ENCODE measurements at places on chromosomes 6 and 20.

- DNase-seq = no peak
These were observed 47.4 kb upstream of the FOXC1 start for GRCh38 chr6:1562171-1562955.

DNA sequence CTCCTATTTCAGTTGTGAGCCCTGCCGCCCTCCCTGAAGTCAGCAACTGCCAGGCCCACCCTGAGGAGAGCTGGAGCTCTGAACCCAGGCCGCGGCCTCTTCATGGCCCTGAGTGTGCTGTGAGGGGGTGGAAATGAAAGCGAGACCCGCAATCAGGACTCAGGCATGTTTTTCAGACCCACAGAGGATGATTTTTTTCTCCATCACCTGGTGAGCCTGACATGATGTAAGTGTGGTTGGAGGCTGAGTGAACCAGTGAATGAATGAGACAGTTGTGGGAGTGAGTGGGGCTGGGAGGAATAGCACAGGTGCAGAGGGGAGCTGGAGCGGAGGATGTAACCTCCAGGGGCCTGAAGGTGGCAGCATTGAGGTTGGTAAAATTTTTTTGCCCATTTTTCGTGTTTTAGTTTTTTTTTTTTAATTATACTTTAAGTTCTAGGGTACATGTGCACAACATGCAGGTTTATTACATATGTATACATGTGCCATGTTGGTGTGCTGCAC, 18.3 kb downstream of the RAET1L start:
- DNase-seq = peak; percentile 48

GRCh38 chr6:152124429-152125074, 317.1 kb downstream of the ESR1 start:
- no peak for DNase-seq

GRCh38 chr6:139402876-139403386, 28.5 kb upstream of the CITED2 start:
- no peak for DNase-seq

GRCh38 chr20:38123021-38123587, 42.0 kb downstream of the TGM2 start:
- DNase-seq = no peak

All from T-cell (primary cell).